Aorta (tissue), 5 donors: ENCODE measurements at places on chromosomes 2 and 18. TPM values are rescaled to one million over a fixed set of nuclear protein-coding genes. Genes with fewer than 3 reads are reported as not detected.

VWA3B gene
- total RNA-seq = 0.36 TPM

CDH19 gene
- total RNA-seq = 7.8 TPM

MCFD2 gene
- total RNA-seq = 165 TPM

- no peaks in the 10 kb centered on the region for H3K4me1 ChIP-seq
- no peaks in the 10 kb centered on the region for H3K36me3 ChIP-seq
- peak; percentile 76 for DNase-seq
- no peak overlapping the region for H3K27ac ChIP-seq
- H3K27me3 ChIP-seq = no peaks in the 10 kb centered on the region
- H3K4me3 ChIP-seq = no peak overlapping the region
Observed at GRCh38 chr2:120177001-120177621, 46.1 kb downstream of the TMEM185B start.

DNA sequence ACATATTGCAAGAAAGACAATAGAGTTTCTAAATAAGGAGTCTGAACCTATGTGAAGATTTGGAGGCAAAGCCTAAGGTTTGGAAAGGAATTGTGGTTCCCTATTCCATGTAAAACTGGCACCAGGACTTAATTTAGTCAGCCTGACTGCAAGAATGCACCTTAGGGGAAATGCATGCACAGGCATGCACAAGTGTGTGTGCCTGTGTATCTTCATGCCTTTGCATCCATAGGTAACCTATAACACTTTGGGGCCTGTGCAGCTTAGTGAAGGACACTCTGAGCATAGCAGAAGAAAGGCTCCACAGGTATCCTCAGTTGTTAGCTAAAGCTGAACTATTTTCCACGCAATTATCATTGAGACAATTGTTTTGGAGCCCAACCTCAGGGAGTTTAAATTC is 73.4 kb downstream of the RPRM start:
- no peaks in the 10 kb centered on the region for H3K27me3 ChIP-seq
- H3K4me3 ChIP-seq = no peak overlapping the region
- no peak overlapping the region for H3K27ac ChIP-seq
- H3K36me3 ChIP-seq = no peaks in the 10 kb centered on the region

DNA sequence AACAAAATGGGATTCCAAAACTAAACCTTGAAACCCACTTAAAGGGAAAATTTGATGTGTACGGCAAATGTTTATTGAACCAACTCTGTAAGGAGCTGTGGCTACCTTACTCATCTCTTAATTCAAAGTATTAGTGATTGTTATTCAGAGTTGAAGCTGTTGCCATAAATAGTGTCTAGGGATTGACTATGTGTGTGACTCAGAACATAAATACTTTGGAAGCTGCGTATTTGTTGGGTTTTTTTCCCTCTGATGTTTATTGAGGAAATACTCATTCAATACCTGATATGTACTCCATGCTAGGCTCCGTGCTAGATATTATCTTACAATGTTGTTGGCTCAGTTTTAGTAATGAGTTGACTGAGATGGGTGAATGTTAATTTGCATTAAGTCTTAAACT is 90.4 kb downstream of the PTRHD1 start:
- H3K4me3 ChIP-seq = no peak overlapping the region
- H3K4me1 ChIP-seq = no peaks in the 10 kb centered on the region
- no peaks in the 10 kb centered on the region for H3K27me3 ChIP-seq
- no peak overlapping the region for H3K27ac ChIP-seq
- DNase-seq = no peak
- no peaks in the 10 kb centered on the region for H3K36me3 ChIP-seq

- H3K4me3 ChIP-seq = no peak overlapping the region
- no peaks in the 10 kb centered on the region for H3K4me1 ChIP-seq
- peak; percentile 89 for DNase-seq
- H3K27ac ChIP-seq = no peak overlapping the region
- H3K36me3 ChIP-seq = no peaks in the 10 kb centered on the region
- no peaks in the 10 kb centered on the region for H3K27me3 ChIP-seq
Observed at GRCh38 chr2:235135990-235136561, 184.3 kb downstream of the SH3BP4 start.

- no peaks in the 10 kb centered on the region for H3K4me1 ChIP-seq
- H3K27me3 ChIP-seq = no peaks in the 10 kb centered on the region
- no peak overlapping the region for H3K4me3 ChIP-seq
Observed at GRCh38 chr2:9008951-9009664, 5.6 kb upstream of the MBOAT2 start.

GRCh38 chr2:106770986-106771385 is 115.0 kb downstream of the ST6GAL2 start:
- no peaks in the 10 kb centered on the region for H3K27me3 ChIP-seq
- H3K4me1 ChIP-seq = no peaks in the 10 kb centered on the region
- DNase-seq = no peak
- H3K4me3 ChIP-seq = no peak overlapping the region
- H3K27ac ChIP-seq = no peak overlapping the region

DNA sequence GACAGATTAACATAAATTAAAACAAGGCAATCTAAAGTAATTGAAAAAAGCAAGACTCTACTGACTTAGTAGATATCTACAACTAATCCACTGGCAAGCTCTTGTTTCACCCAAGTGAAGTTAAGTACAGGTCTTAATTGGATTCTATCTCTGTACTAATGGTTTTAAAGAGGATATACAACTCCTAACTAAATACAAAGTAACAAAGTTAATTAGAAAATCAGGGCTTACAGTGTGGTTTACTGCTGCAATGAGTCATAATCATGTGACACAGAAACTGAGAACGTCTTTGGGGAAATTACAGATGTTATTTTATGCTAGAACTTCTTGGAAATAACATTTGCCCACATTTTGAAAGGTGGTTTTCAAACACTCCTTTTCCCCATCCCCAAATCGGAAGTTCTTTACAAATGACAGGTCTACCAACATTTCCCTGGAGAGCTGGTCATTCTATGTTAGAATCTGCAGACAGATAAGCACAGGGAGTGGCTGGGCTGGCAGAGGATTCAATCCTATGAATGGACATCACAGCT is 245.3 kb downstream of the STK39 start:
- no peak overlapping the region for H3K27ac ChIP-seq
- H3K4me3 ChIP-seq = no peak overlapping the region
- H3K27me3 ChIP-seq = no peaks in the 10 kb centered on the region
- no peaks in the 10 kb centered on the region for H3K36me3 ChIP-seq
- DNase-seq = no peak
- peaks cover 4% of the 10 kb centered on the region for H3K4me1 ChIP-seq

DNA sequence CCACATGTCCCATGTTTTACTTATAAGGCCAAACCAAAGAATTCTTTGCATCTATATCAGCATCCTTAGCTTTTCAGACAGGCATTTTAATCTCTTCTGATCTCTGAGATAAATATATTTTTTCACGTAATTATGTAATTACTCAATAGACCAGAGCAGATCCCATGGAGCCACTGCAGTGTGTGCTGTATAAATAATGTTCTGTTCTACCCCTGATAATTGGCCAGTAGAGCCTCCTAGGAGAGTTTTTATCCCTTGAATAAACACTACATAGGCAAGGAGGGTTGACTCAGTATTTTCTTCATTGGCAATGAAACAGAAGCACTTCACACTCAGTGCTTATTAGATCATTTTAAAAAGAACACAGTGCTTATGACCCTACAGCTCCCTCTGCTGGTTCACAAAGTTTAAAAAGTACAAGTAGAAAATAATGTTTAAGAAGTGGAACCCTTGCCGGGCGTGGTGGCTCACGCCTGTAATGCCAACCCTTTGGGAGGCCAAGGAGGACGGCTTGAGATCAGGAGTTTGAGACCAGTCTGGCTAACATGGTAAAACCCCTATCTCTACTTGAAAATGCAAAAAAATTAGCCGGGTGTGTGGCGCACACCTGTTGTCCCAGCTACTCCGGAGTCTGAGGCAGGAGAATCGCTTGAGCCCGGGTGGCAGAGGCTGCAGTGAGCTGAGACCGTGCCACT is 91.9 kb downstream of the PPP1R1C start:
- H3K36me3 ChIP-seq = no peaks in the 10 kb centered on the region
- no peaks in the 10 kb centered on the region for H3K27me3 ChIP-seq
- H3K4me3 ChIP-seq = no peak overlapping the region

GRCh38 chr18:78649421-78649820 is 330.2 kb upstream of the SALL3 start:
- no peak overlapping the region for H3K27ac ChIP-seq
- no peak overlapping the region for H3K4me3 ChIP-seq
- H3K36me3 ChIP-seq = no peaks in the 10 kb centered on the region
- no peaks in the 10 kb centered on the region for H3K27me3 ChIP-seq

DNA sequence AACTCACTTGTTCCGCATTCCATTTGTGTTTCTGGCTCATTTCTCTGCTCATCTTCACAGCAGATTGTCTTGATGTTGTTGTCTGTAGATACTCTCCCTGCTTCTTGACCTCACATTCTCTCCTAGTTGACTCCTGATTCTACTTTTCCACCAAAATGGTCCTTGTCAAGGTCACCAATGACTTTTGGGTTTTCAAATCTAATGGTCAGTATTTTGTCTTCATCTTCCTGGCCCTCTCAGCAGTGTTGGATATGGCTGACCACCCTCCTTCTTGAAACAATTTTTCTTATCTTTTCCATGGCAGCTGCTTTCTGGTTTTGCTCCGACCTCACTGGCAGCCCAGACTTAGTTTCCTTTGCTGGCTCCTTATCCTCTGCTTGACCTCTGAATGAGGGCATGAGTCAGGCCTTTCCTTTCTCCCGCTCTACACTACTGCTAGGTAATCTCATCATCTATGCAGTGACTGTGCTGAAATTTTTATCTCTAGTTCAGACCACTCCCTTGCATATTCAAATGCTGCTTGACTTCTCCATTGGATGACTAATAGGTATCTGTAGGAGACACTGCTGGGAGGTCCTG is 386.6 kb upstream of the SPRED2 start:
- DNase-seq = no peak
- no peaks in the 10 kb centered on the region for H3K36me3 ChIP-seq
- H3K27me3 ChIP-seq = no peaks in the 10 kb centered on the region
- no peak overlapping the region for H3K27ac ChIP-seq

- no peak for DNase-seq
- no peak overlapping the region for H3K4me3 ChIP-seq
- no peaks in the 10 kb centered on the region for H3K36me3 ChIP-seq
- H3K27me3 ChIP-seq = no peaks in the 10 kb centered on the region
- no peaks in the 10 kb centered on the region for H3K4me1 ChIP-seq
- H3K27ac ChIP-seq = no peak overlapping the region
Observed at GRCh38 chr2:115596659-115597375, 1154.4 kb downstream of the DPP10 start.
